ENCODE measurements at places on chromosomes 4 and X.

DNA sequence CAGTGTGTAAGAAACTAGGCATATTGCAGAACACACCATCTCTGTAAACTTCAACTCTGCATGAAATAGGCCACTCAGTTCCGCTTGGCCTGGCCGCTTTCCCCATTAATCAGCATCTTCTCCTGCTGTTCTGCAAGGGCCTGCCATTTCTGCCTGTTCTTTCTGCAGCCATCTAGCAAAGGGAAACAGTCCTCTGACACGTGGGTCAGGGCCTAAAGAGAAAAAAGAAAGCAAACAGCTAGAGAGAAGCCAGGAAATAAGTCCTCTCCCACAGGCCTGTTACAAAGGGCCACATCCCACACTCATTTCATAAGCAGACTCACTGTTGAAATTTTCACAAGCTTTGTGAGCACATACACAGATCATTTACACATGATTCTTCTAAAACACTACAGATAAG is 130.1 kb downstream of the PDE5A start:
- DNase-seq = no peak

DNA sequence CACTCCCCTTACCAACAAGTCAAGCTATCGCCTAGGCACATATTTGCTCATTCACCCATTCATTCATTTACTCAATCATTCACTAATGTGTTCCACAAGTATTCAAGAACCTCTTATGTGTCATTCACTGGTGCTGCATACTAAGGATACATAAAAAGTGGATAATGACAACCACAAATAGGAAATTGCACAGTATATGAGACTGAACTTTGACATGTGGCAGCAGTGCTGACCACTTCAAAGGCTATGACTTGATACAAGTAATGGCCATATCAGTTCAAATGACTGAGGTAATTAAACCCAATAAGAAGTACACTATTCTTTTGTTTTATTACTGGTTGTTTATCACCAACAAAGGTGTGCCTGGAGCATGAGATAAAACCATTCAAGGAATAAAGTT is 282.5 kb downstream of the KLHL13 start:
- no peak for DNase-seq

DNA sequence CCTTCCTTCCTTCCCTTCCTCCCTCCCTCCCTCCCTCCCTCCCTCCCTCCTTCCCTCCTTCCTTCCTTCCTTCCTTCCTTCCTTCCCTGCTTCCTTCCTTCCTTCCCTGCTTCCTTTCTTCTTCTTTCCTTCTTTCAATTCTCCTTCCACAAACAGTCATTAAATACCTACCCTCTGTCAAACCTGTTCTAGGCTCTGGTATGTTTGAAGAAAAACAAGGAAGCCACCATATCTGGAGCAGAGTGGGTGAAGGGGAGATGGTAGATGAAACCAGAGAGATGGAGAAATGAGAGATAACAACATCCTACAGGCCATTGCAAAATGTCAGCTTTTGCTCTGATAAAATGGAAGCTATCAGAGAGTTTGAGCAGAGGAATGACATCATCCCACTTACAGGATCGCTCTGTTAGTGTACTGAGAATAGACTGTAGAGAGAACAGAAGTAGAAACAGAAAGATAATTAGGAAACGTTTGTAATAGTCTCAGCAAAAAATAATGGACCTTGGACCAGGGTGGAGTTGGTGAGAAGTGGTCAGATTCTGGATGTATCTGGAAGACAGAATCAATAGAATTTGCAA is 334.0 kb downstream of the STIM2 start:
- no peak for DNase-seq

DNA sequence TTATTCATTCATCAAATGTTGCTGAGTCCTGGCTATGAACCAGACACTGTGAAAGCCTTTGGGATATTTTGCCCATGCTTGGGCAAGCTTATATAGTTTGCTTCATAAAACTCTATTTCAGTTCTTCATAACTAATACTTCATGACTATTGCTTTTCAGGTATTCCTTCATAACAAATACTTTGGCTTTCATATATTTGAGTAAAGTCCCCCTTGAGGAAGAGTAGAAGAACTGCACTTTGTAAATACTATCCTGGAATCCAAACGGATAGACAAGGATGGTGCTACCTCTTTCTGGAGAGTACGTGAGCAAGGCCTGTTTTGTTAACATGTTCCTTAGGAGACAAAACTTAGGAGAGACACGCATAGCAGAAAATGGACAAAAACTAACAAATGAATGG is 1.7 kb upstream of the AFP start:
- no peak for DNase-seq

GRCh38 chr4:179803857-179804256 is 2361.6 kb upstream of the AGA start:
- DNase-seq = no peak

DNA sequence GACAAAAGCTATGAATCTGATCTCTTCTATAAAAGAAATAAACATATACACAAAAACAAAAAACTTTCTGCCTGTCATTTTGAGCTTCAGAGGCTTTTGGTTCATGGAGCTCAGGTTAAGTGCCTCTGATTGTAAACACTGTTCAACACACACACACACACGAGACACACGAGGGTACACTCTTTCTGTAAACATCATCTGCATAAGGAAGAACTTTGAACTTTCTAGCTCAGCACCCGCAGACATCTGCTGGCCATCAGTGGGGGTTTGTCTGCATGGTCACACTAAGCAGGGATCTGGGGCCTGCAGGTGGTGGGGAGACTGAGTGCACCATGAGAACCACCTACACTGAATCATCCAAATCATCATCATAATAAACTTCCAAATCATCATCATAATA is 54.9 kb downstream of the STX18 start:
- DNase-seq = no peak
